Stimulated activated CD4-positive, alpha-beta T cell treated with anti-CD3 and anti-CD28 coated beads, Interleukin-4, amount 100 ng/mL, for 24 hours (primary cell): ENCODE measurements at places on chromosomes 4 and X.

- DNase-seq = no peak
Observed at GRCh38 chrX:2340991-2341390, 159.8 kb downstream of the DHRSX start.

GRCh38 chr4:37188100-37188499, 56.4 kb upstream of the NWD2 start:
- DNase-seq = no peak

GRCh38 chr4:689723-690122, 772 bp upstream of the SLC49A3 start:
- no peak for DNase-seq

DNA sequence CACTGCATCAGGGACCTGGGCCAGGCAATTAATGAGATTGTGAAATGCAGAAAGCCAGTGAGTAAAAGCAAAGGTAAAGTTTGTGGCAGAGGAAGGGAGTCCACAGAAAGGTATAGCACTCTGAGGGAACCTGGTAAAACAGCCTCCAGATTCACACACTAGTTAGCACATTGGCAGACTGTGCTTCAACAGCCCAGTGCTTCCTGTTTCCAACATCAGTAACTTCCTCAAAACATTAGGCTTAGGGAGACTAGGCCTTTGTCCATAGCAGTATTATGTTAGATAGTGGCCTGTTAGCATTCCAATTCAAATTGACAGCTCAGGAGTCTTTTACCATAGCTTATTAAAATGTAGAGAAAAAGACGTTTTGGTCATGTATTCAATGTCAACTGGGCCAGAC, 582.6 kb upstream of the ACTRT1 start:
- no peak for DNase-seq

DNA sequence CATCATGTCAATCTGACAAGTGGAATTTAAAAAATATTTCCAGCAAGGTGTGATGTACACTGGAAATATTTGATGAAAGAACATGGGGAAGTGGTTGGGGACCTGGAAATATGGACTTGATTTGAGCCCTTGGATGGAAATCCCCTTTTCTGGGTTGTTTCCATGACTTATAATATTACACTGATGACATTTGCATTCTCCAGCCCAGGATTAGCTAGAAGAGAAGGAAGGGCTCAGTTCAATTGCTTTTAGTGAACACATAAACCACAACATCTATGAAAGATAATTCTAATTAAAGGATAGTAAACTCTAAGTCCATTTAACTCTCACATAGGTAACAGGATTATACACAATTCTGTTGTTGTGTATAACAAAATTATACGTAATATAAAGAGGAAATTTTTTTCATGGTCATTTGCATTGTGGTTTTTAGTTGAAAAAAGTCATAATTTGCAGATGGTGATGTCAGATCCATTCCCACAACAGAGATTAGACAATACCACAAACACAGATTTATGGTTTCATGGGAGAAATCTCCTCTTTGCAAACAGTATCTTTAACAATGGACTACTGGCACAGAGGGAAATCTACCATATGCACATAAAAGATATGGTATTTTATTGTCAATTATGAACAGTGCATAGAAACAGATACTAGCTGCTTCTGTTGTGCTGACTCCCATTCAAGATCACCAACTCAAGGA, 126.5 kb downstream of the DKK2 start:
- no peak for DNase-seq

DNA sequence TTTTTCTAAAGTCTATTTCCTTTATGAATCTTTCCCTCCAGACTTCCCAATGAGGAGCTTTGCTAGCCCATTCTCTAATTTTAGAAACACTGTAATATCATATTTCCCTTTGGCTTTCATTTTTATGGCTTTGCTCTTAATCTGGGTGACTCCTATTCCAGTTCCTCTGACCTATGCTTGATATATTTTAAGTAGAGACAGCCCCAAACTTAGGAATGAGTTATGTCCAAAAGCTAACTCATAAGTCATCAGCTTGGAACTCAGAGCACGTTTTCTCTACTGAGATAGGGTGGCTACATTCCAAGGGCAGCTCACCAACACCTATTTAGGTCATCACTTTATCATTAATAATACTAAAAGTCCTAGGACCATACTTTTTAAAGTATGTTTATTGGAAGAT, 77.8 kb downstream of the OR13H1 start:
- DNase-seq = no peak

DNA sequence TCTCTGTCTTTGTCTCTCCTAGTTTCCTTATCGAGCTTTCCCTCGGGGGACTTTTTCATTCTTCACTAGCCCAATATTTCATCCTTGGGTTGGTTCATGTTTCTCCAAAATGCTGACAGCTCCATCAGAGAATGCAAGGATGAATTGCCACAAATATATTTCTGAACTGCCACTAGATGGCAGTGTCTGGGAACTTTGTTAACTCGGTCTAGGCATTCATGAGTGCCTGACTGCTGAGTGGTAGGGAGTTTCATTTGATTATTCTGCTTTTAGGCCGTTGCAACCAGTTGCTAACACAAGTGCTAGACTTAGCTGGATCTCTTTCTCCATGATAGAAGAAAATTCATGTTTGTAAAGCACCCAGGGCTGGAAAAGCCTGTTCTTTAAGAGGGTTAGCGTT, 73.5 kb upstream of the RAP2C start:
- peak; percentile 16 for DNase-seq

GRCh38 chr4:38837849-38838248, 18.8 kb downstream of the TLR6 start:
- DNase-seq = no peak

GRCh38 chr4:5479518-5480060, 228.8 kb downstream of the EVC2 start:
- DNase-seq = no peak

DNA sequence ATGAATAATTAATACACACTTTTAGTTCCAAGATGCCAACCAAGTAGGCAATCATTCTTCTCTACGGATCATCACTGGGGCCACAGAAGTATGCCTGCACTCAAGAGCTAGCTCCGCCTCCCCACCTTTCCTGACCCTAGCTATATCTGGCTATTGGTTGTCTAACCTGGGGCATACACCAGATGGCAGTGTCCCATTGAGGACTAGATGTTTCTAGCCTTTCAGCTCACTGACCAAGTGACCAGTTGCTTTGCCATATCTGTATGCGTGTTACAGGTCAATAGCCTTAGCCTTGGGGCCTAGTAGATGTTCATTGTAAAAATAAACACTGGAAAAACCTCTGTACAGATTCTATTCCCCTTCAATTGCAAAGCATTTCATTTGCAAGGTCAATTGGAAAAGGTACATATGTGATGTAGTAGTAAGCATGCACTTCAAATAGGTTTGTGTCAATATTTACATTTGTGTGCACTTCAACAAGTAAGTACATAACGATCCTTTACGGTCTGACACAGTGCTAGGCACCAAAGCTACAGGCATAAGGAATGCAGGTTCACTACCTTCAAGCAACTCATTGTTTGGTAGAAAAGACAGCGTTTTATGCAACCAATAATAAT, 521.7 kb downstream of the PPARGC1A start:
- no peak for DNase-seq

GRCh38 chr4:7761720-7762119, 177.9 kb downstream of the AFAP1 start:
- DNase-seq = peak; percentile 60

DNA sequence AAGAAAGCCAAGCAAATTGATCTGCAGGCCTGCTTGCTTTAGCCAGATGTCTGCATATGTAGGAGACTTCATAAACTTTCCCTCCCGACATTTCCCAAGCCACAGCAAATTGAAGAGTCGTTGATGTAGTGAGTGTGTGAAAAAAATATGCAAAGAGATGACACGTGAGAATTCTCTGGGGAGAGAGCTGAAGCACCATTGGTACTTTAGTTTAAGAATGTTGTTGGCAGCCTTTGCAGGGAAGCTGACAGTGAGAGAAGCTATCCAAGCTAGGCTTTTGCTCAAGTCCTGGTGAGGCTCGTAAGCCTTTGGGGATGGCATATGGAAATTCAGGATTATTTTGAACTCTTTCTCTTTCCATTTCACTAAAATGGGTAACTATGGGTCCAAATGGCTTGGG, 87.5 kb downstream of the GLRA2 start:
- DNase-seq = no peak
